ENCODE measurements at places on chromosomes 1 and 21.
A peak's percentile ranks its signal among the peaks of the same experiment; 100 is the strongest.

GRCh38 chr21:26115305-26115704 lies 55.3 kb downstream of the APP start:
- peak; percentile 98 for DNase-seq

DNA sequence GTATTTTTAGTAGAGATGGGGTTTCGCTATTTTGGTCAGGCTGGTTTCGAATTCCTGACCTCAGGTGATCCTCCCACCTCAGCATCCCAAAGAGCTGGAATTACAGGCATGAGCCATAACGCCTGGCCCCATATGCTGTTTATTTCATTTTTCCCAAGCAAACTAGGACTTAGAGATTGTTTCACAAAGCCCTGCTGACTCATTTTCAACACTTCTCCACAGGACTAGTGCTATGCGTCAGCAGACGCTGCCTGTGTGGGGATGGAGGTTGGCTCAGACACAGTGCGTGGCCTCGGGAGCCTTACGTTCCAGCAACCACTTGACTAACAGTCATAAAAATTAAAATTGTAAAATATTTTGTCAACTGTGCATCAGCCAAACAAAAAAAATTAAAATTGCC lies 22.7 kb downstream of the PKNOX1 start:
- DNase-seq: no peak

- DNase-seq: no peak
Measured at GRCh38 chr1:33142483-33143064, 39.3 kb downstream of the TRIM62 start.

DNA sequence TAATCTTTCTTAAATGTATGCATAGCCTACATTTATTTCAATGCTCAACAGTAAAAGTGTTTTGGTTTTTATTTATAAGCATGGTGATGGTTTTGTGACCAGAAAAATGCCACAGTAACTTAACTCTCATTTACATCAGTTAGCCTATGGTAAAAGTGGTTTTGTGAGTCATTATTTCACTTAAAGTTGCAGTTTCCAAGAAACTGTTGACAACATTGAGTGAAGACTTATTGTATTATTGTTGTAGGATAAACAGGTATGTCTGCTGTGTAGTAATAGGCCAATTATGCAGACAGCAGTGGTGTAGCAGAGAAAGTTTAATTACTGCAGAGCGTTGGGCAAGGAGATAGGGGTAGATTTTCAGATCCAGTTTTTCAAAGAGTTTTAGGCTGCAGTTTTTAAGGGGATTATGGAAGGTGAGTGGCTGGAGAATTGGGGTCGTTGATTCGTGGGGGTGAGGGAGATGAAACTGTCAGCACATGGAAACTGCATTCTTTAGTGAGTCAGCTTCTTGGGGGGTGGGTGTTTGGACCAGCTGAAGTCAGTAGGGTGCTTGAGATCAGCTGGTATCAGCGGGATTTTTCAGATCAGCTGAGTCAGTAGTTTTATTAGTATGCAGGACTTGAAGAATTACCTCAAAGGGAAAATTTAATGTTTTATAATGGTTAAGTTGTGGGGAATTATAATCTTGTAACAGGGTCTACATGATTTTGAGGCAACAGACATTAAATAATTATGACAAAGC lies 168.7 kb upstream of the FMN2 start:
- no peak for DNase-seq

- DNase-seq: no peak
Measured at GRCh38 chr1:46072975-46073374, 59.5 kb downstream of the PIK3R3 start.

DNA sequence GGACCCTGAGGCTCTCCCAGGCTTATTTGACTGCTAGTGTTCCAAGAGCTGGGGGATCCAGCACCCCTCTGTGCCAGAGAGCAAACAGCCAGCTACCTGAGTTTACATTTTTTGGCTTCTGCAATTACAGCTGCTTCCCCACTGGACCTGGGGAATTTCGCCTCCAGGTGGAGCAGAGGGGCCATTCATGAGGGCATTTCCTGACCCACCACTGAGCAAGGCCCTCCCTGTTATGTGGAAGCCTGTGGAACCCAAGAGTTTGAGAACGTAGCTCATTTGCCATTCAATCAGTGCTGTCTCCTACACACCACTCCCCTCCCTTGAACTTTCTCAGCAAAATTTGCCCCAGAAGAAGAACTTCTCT lies 42.7 kb upstream of the TMEM51 start:
- DNase-seq: no peak

GRCh38 chr1:23244256-23244761 lies 27.0 kb upstream of the HTR1D start:
- no peak for DNase-seq

GRCh38 chr1:24930260-24931145 lies at the start of gene RUNX3:
RUNX3 (minus strand) TSS chr1:24930276; CDS start chr1:24929868, 408 bp downstream.
- no peak for DNase-seq

GRCh38 chr1:24191860-24192259 lies 4.8 kb upstream of the IFNLR1 start:
- DNase-seq: no peak

DNA sequence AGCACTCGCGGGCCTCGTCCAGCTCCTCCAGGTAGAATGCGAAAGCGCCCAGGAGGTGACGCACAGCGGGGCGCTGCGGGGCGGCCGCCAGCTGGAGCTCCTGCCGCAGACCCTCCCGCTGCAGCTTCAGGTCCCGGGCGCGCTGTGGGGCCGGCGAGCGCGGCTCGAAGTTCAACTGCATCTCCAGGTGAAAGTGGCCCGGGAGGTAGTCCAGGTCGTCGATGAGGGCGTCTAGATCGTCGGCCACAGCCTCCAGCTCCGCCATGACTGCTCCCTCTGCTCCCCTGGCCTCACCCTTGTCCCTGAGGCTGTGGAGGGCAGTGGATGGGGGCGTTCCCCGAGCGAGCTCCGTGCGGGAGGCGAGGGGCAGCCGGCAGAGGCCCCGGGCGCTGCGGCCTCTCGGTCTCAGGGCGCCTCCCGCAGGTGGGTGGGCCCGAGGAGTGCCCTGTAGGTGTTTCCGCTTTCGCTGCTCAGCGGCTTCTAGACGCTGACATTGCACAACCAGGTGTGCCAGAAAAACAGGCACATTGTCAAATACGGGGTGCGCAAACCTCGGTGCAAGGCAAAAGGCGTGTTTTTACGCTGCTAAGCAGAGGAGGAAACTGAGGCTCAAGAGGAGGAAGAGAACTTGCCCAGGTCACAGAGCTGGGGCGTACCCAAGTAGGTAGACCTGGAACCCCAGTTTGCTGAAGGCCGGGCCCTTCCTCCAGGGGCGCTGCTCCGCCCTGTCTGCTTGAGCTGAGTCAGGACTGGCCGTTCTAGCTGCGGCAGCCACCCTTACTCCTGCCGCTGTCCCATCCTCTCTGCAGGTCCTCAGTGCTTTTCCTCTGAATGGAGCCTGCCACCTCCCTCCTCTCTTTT lies at the start of gene TTC22:
Gene TTC22, minus strand, starts transcription at position 425 of the 861 bp plus-strand sequence. Its CDS starts 160 bp downstream, at position 265.
- no peak for DNase-seq

DNA sequence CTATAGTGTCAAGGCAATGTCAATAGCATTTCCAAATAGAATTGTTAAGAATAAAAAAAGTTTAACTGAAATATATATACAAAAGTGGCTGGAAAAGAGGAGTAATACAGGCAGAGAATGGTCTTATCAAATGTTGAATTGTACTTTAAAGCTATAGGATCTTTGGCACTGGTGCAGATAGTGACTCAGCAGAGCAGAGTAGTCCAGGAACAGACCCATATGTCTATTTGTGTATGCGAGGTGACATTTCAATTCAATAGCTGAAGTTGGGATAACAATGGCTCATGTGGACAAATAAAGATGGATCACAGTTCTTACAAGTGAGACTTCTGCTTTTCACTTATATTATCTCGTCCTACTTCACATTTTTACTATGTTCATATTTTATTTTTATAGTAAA lies 543.0 kb upstream of the B3GALT2 start:
- no peak for DNase-seq

DNA sequence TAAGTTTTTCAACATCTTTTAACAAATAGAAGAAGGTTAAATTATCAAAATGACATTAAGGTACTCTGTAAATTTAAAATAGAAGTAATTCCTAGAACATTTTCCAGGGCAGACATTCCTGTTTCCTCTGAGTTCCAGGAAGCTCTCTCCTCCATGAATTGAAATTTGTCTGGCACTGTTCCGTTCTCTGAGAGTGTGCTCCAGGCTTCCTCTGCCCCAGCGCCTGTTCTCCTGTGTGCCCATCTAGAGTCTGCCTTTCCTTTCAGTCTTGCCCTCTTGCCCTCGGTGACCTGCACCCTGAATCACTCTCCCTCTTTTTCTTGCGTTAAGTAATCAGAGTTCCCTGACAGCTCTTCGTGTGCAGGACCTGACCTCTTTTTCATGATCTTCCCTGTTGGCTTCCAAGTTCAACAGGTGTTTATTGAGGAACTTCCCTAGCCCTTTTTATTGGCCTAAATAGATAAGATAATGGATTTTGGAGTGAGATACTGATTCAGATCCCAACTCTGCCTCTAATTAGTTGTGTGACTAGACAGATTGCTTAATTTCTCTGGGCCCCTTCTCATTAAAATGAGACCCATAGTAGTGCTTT lies 77.1 kb downstream of the MTR start:
- DNase-seq: no peak

DNA sequence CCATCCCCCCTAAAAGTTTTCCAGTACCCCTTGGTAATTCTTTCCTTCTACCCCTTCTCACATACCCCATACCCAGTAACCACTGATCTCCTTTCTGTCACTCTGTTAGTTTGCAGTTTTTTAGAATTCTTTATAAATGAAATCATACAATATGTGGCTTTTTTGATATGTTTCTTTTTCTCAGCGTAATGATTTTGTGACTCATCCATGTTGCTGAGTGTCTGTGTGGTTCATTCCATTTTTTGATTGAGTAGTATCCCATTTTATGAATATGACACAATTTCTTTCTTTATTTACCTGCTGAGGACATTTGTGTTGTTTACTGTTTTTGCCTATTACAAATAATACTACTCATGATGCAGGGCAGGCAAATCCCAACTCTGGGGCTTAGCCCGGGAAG lies 1605.3 kb downstream of the BRINP3 start:
- no peak for DNase-seq

- no peak for DNase-seq
Measured at GRCh38 chr1:24451746-24452145, 36.1 kb downstream of the NIPAL3 start.

DNA sequence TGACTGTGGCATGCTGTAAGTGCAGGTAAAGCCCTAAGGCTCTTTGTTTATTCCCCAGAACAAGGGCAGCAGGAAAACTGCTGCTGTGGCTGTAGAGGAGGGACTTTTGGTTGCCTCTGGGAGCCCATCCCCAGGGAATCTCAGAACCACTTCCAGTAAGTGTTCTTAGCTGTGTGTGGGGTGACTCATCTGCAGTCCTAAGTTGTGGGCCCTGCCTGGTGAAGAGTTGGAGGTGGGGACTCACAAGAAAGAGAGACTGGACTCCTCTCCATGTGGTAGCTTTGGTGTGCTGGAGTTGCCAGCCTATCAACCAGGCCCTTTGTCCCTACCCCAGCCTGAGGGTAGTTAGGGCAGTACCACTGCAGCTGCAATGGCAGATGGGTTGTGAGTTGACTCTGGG lies 24.0 kb upstream of the DENND1B start:
- no peak for DNase-seq

DNA sequence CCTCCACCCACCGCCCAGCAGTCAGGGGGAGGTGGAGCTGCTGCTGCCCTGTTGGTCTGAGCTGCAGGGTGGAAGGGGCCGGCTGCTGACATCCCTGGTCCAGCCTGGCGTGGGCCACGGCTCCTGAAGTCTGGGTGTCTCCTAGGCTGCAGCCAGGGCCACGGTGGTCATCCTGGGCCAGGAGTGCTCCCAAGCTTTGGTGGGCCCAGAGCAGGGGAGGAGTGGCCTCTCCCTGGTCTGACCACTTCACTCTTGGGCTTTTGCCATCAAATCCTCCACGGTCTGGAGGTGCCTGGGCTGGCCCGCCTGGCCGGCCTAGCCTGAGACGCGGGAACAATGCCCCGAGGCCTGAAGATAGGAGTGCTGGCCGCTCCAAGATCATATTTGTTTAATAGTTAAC lies 5.8 kb downstream of the PRDM16 start:
- DNase-seq: no peak

DNA sequence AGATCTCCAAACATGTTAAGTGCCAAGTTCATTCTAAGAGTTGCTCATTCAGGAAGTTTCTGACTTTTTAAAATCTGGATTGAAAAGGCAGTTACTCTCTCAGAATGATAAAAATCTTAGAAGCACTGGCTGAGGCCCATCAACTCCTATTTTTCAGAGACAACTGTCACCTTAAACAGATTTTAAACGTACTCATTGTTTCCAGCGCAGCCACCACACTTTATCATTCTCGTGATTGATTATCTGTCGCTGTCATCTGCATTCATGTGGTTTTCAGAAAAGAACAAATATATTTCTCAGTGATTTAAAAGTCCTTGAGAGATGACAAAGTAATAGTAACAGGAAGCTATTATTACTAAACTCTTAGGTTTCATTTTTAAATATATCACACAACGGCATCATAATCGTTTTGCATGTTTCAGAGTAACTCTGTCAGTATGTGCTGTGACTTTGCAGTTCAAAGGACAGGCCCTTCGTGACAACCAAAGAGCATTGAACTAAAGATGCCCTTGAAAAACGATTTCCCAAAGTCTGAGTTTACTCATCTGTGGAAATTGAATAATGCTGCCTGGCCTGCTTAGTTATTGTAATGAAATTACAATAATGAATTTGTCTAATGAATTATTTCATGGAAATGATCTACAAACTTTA lies 14.9 kb upstream of the KCNK1 start:
- no peak for DNase-seq

DNA sequence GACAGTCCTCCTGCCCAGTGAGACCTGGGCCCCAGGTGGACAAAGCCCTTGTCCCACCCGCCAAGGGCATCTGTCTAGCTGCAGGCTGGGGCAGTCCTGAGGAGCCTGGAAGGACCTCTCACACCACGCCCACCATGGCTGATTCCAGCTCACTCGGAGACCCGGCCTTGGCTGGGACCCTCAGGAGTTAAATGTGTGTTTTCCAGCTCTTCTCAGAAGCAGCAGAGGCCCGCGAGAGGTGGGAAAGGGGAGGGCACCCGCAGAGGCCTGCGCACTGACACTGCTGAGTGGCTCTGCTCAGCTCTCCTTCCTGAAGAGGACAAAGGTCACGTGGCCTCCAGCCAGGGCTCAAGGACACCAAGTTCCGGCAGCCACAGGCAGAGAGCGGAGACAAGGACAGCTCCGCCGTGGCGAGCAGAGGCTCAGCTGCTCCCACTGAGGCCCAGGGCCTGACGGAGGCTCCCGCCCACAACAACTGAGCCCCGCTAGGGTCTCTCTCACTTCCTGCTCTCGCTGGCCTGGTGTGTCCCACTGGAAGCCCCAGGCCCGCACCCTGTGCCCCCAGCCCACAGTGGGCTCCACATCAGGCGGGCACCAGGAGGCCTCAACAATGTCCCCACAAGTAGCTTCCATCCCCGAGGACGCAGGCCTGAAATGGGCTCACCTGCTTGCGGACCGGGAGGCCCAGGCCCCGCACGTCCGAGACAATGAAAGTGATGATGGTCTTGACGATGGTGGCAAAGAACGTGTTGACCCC lies 16.9 kb downstream of the SLC19A1 start:
- DNase-seq: no peak

DNA sequence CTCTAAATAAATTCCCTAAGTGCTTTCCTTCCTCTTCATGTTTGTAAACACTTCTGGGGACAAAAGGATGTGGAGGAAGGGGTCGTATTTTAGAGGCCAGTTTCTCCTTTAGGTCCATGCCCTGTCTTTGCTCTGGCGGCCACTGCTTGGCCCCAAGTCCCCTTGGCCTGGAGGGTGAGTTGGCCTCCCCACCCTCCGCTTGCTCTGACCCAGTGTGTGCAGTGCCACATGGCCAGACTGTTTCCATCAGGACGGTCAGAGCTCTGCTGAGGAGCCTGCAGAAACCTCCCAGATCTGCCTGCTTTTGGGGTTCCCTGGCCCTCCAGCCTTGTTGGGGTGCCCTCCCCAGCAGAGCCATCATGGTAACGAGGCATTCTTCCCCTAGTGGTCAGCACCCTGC lies 127.8 kb downstream of the CAMTA1 start:
- no peak for DNase-seq
